Left renal cortex interstitium (tissue), 4 donors: ENCODE measurements at places on chromosomes 7 and 10.

DNA sequence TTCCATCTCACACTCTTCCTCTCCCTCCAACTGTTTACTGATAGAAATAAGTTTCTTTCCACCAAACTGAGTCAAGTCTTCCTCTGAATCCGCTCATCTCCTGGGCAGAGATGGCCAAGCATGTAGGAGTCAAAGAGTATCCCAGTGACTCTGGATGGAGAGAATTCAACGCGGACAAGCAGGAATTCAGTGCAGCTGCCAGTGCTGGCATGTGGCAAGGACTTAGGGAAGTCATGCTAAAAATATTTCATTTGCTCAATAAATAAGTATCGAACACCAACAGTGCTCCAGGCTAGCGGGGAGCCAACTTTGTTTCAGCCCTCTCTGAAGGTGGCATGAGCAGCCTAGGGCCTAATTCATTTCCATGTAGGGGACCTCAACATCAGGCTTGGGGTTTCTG is 351.6 kb upstream of the ZMIZ1 start:
- no peak for DNase-seq

- DNase-seq: no peak
Observed at GRCh38 chr10:129683920-129684319, 216.9 kb downstream of the MGMT start.

GRCh38 chr10:114322344-114322743 is 82.0 kb downstream of the AFAP1L2 start:
- DNase-seq: no peak

DNA sequence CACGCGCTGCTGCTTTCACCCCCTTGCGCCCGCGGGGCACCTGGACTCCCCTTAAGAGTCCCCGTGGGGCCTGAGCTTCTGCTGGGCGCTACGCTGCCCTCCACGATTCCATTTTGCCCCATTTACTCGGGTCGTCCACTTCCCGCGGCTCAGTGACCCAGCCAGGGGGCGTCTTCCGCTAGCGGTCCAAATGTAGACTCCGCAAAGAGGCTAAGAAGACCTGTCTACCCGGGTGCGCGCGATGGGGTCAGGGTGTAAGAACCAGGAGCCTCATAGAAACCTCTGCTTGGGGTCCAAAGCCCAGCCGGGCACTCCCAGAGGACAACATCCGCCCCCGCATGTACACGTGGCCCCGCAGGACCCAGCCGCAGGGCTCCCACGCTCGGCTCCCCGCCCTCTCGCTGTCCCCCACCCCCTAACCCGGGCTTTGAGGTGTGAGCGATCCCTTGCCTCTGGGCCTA is 5.2 kb upstream of the HMX2 start:
- DNase-seq: no peak

DNA sequence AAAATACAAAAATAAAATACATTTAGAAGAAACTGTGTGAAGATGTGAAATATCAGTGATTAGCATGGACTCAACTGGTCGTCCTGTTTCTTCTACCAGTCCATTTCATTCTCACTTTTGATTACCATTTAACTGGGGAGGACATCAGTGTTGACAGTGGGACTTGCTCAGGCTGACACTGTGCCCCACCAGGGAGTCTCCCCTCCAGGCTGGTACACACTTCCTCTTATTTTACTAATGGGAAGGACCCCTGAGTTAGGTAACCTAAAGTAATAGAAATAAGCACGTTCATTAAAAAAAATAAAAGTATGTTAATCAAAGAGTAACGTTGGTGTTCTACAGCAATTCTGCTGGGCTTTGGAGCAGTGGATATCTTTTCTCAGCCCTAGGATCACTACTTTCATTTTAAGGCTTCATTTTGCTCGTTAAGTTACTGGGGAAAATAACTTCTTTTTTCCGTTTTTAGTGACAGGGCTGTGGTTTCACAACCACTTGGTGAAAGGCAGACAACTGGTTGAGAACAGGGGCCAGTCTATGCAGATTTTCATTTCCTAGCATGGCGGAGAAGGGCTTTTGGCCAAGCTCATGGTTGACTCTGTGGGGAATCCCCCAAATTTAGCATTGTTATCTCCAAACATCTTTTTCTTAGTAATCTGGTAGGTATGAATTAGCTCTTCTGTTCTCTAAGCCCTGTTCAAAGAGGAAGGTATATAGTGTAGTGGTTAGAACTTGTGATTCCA is 2.1 kb downstream of the SNX10 start:
- DNase-seq: no peak

- no peak for DNase-seq
Observed at GRCh38 chr7:106126170-106126938, 14.2 kb upstream of the SYPL1 start.

GRCh38 chr10:124710266-124710881 is 33.8 kb downstream of the FAM53B start:
- DNase-seq: no peak

- DNase-seq: no peak
Observed at GRCh38 chr10:51950996-51951555, 251.7 kb upstream of the CSTF2T start.

GRCh38 chr7:106737202-106737562 is 76.2 kb upstream of the CCDC71L start:
- DNase-seq: no peak

GRCh38 chr7:122913608-122914007 is 27.3 kb upstream of the CADPS2 start:
- no peak for DNase-seq

DNA sequence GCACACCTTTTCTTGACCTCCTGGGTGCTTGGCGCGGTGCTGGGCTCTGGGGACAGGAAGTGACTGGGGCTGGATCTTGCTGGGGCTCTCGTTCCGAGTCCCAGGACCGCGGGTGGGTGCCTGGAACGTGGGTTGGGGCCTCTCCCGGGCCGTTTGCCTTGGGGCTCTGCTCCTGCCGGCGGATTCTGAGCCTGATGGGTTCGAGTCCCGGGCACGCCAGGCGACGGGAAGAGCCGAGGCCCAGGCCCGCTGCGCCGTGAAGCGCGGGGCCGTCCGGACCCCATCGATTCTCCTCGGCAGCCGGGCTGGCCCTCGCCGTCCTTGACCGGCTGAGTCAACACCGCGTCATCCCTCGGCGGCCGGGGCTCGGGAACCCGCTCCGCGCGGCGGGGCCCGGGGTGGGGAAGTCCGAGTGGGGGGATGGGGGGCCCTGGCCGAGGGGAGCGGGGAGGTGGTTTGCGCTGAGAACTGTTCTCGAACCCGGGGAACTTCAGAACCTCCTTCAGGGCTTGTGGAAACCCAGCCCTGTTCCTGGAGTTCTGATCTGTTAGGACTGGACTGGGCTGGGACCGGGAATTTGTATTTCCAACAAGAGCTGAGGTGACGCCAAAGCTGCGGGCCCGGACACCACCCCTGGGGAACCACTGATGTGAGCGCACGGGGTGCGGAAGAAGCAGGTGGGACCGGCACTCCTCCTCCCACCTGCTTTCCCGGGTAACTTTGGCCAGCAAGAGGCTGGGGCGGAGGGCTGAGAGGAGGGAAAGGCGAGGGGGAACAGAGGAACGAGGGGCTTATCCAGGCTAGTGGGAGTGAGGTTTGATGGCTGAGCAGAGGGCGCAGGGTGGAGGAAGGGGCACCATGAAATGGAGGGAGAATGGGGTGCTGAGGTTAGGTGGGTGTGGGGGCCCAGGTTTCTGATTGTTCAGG is 6.2 kb downstream of the HHEX start:
- DNase-seq: no peak
